ENCODE measurements at places on chromosomes 7 and 10.

- DNase-seq = no peak
These were observed 821.0 kb upstream of the IGFBP3 start for GRCh38 chr7:46741938-46742540.

- peak; percentile 40 for DNase-seq
These were observed 51.1 kb downstream of the COL17A1 start for GRCh38 chr10:104034401-104035193.

DNA sequence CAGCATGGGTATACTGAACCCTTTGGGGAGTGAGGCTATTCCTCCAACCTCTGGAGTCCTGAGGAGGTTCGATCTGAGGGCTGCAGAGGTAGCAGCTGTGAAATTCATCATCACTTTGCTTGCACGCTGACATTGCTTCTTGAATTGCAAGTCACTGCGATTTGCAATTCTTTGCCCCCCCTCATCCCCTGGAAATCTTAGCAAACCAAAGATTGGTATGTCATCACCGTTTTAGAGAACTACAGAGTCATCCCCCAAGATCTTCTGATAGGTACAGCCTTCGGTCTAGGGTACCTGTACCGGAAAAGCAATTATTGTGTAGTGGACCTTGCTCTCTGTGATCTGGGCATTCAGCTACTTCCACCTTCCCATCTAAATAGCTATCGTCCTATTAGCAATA is 192.6 kb downstream of the KLF6 start:
- no peak for DNase-seq

DNA sequence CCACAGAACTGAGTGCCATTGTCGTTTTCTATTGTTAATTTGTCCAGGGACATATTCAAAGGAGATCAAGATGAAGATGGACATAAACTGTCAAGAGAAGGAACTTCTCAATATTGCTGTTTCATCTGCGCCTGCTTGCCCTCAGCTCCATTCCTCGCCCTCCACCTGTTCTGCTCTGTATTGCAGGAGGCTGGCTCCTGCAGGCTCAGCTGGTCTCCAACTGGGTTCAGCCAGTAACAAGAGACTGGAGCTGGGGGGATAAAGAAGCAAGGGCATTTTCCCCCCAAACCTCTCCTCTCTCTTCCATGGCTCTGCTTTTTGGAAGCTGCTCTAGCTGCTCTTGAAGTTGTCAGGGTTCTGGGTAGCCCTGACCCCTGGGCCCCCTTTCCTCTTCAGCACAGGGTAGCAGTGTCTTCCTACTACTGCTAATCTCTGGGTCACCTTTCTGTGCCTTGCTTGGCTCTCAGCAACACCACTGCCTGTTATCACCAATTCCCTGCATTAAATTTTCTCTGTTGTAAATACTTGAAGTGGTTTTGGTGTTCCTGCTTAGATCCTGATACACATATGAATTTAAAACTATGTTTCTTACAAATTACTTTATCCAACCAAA is 149.0 kb upstream of the FGFR2 start:
- DNase-seq = no peak
